ENCODE measurements at places on chromosomes 16 and 17.
A peak's percentile ranks its signal among the peaks of the same experiment; 100 is the strongest.

- peak; percentile 43 for DNase-seq
Measured at GRCh38 chr17:74514632-74515334, 16.5 kb downstream of the CD300LB start.

GRCh38 chr17:75565066-75565465 lies 22.5 kb upstream of the MYO15B start:
- DNase-seq, result peak; percentile 75

DNA sequence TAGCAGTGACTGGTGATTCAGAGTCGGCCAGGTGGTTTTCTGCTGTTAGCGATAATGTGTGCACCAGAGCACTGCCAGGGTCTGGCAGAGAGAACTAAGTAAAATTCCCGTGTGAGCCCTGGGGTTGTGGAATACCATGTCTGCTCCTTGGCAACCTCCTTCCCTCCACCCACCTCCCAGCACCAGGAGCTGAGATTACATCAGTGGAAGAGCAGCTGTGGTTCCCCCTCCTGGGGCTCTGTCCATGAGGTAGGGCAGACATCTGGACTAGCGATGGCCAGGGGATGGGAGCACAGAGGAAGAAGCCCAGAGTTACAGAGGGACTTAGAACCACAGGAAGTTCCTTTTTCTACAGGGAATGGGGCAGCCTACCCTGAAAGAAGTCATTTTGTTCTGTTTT lies 15.8 kb downstream of the CLEC10A start:
- DNase-seq, result peak; percentile 38

- DNase-seq, result no peak
Measured at GRCh38 chr17:79045001-79045729, 21.2 kb downstream of the C1QTNF1 start.

DNA sequence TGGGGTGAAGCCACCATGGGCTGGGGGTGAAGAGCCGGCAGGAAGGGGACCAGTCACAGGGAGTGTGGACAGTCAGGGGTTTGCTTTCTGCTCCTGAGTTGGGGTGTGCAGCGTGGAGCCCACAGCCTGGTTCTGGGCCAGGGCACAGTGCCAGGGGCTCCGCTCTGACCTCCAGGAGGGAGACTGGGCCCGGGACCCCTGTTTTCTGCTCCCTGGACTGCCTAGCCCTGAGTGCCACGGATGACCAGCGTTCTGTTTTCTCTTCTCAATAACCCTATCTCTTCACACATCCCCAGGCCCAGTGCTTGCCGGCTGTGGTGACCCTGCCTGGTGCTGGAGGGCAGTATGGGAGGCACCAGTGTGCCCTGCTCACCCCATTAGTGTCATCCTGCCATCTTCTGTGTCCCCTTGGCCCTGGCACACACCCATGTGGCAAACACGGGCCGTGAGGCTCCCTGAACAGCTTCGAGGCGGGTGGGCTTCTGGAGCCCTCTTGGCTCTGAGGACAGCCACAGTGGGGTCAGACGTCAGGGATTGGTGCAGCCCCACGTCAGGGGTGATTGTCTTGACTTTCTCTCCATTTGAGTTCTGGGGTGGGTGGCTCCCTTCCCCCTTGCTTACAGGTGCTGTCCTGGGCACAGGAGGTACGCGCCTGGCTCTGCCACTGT lies 1.1 kb downstream of the CEMP1 start:
- no peak for DNase-seq

- DNase-seq, result no peak
Measured at GRCh38 chr17:57045868-57046704, 39.0 kb upstream of the AKAP1 start.

GRCh38 chr16:29940656-29941055 lies 14.6 kb upstream of the KCTD13 start:
- DNase-seq, result no peak

DNA sequence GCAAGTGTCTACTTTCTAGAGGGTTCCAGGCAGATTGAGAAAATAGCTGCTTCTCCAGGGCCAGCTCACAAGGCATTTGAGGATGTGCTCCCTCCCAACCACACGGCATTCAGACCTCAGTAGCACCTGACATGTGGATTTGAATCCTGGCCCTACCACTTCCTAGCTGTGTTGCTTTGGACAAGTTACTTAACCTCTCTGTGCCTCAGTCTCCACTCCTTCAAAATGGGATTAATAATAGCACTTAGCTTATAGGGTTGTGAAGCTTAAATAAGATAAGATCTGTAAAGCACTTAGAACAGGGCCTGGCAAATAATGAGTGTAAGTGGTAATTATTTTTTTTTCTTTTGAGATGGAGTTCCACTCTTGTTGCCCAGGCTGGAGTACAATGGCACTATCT lies 21.0 kb upstream of the NOMO2 start:
- no peak for DNase-seq

- no peak for DNase-seq
Measured at GRCh38 chr16:66226762-66227161, 139.7 kb upstream of the CDH5 start.

GRCh38 chr16:84229471-84229870 lies 10.3 kb downstream of the KCNG4 start:
- no peak for DNase-seq

DNA sequence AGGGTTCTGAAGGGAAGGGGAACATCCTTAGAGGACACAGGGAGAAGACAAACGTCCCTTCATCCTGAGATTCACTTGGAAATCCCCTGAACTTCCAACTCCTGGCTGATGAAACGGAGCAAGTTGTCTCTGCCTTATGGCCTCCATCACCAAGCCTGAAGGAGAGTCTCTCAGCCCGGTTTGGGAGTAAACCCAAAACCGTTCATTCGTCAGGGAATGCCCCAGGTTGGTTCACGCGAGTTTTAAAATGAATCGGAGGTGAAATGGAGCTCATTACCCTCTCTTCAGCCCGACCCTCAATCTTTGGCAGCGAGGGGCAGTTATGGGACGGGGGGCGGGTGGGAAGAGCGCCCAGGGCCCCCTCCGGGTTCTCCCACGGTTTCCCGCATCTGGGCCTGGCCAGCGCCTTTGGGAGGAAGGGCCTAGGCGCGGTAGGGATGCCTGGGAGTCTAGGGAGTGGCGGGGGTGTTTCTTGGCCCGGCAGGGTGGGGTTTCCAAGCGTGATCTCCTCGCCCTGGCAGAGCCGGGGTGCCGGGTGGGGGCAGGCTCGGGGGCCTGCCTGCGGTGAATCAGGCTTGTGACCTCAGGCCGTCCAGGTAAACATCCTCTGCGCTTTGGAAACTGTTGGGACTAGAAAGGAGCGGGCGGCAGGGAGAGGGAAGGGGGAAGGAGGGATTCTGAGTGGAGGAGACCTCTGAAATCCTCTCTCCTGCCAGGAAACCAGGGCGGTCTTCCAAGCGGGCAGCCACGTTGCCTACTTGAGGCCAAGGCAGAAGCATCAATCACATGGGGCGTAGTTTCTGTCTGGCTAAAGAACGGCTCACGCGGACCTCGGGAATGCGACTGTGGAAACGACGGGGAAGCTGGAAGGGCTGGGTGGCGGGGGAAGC lies 24.1 kb upstream of the HOXB13 start:
- DNase-seq, result no peak

- DNase-seq, result peak; percentile 42
Measured at GRCh38 chr17:13558588-13558987, 43.1 kb downstream of the HS3ST3A1 start.

Measured in H4 (cell line).